A549 treated with RU486 at 1 μM for 4 hours (cell line): ENCODE measurements at places on chromosomes 2 and 18. TPM values are rescaled to one million over a fixed set of nuclear protein-coding genes. Genes with fewer than 3 reads are reported as not detected.

Gene SERPINB4
- total RNA-seq: 0.11 to 0.18 TPM (median 0.15 TPM) in 4 of 5 replicates, not detected in the other

Gene REG1B
- total RNA-seq: not detected in 5 replicates

Gene SCN3A
- 0.02 TPM in 2 of 5 replicates, not detected in the others for total RNA-seq

Gene TUBB8B
- total RNA-seq: 0.32 TPM in 1 of 5 replicates, not detected in the others

Gene IHH
- total RNA-seq: 0.09 to 0.13 TPM (median 0.11 TPM) in 4 of 5 replicates, not detected in the other

Gene GTF3C2
- 55.1 to 68.3 TPM (median 62.9 TPM) in 5 replicates for total RNA-seq

Gene METTL4
- total RNA-seq: 5.0 to 6.2 TPM (median 5.6 TPM) in 5 replicates

Gene UGT1A4
- 0.05 to 0.10 TPM in 2 of 5 replicates, not detected in the others for total RNA-seq

Gene FAM228A
- not detected in 5 replicates for total RNA-seq

Gene MARCO
- 0.08 to 0.23 TPM in 2 of 5 replicates, not detected in the others for total RNA-seq

Gene MXD1
- 1.1 to 2.4 TPM (median 2.0 TPM) in 5 replicates for total RNA-seq

Gene ST8SIA3
- total RNA-seq: not detected in 5 replicates

Gene SYT4
- not detected in 5 replicates for total RNA-seq

Gene ACVR1
- 25.4 to 34.6 TPM (median 31.0 TPM) in 5 replicates for total RNA-seq

Gene EGR4
- 0.17 to 0.37 TPM (median 0.27 TPM) in 5 replicates for total RNA-seq

Gene CMPK2
- 0.72 to 1.5 TPM (median 0.96 TPM) in 5 replicates for total RNA-seq

Gene HOXD12
- not detected in 5 replicates for total RNA-seq

Gene DOK6
- not detected in 5 replicates for total RNA-seq

Gene IL36G
- not detected in 5 replicates for total RNA-seq

Gene UGT1A8
- total RNA-seq: 0.06 to 0.13 TPM in 2 of 5 replicates, not detected in the others

Gene AMER3
- not detected in 5 replicates for total RNA-seq

Gene CREG2
- 5.5 to 10.0 TPM (median 8.8 TPM) in 5 replicates for total RNA-seq

Gene HOXD3
- 0.14 to 0.33 TPM (median 0.21 TPM) in 4 of 5 replicates, not detected in the other for total RNA-seq

Gene ACKR3
- 19.7 to 29.6 TPM (median 24.3 TPM) in 5 replicates for total RNA-seq

Gene TRIM43
- total RNA-seq: 0.06 TPM in 1 of 5 replicates, not detected in the others

Gene ITGB1BP1
- 149 to 183 TPM (median 158 TPM) in 5 replicates for total RNA-seq

Gene PDE1A
- 0.12 to 0.33 TPM (median 0.15 TPM) in 3 of 5 replicates, not detected in the others for total RNA-seq

Gene CACNB4
- total RNA-seq: 0.02 to 0.32 TPM (median 0.15 TPM) in 4 of 5 replicates, not detected in the other

Gene SULT1C2
- 0.29 to 0.83 TPM (median 0.59 TPM) in 5 replicates for total RNA-seq

Gene PCARE
- total RNA-seq: not detected in 5 replicates

Gene FEV
- not detected in 5 replicates for total RNA-seq

Gene MATN3
- total RNA-seq: 9.0 to 15.5 TPM (median 13.7 TPM) in 5 replicates

Gene KCNF1
- total RNA-seq: 24.5 to 43.7 TPM (median 39.9 TPM) in 5 replicates

Gene MYO1B
- 56.1 to 89.4 TPM (median 67.4 TPM) in 5 replicates for total RNA-seq

Gene GRHL1
- 0.73 to 2.7 TPM (median 1.2 TPM) in 5 replicates for total RNA-seq

Gene KLF7
- total RNA-seq: 17.2 to 27.2 TPM (median 22.6 TPM) in 5 replicates

Gene NEB
- 0.17 to 0.47 TPM (median 0.37 TPM) in 5 replicates for total RNA-seq

Gene MDH1B
- 1.1 to 3.0 TPM (median 1.2 TPM) in 5 replicates for total RNA-seq

Gene RAB3GAP1
- total RNA-seq: 24.3 to 33.7 TPM (median 27.8 TPM) in 5 replicates

Gene RPRM
- not detected in 5 replicates for total RNA-seq

Gene IL1RL2
- 0.05 TPM in 1 of 5 replicates, not detected in the others for total RNA-seq

Gene OSBPL6
- total RNA-seq: 5.7 to 8.7 TPM (median 7.0 TPM) in 5 replicates

Gene FKBP1B
- total RNA-seq: 8.3 to 11.7 TPM (median 9.3 TPM) in 5 replicates
